ENCODE measurements at places on chromosomes 3 and 15.

DNA sequence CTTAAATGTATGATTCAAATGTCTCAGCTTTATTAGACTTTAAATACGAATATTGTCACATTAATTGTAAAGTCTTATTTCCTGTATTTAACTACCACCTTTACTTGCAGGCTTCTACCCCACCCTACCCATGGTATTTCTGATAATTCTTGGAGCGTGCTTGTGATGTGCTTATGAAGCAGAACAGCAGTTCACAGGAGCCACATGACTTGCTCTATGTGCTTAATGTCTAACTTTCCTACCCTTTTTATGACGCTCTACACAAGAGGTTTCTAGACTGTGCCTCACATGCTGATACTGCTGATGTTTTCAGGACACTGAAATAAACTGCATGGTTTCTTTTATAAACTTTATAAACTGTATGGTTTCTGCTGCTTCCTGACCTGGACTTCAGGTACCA, 553.5 kb upstream of the CCDC54 start:
- DNase-seq = no peak

DNA sequence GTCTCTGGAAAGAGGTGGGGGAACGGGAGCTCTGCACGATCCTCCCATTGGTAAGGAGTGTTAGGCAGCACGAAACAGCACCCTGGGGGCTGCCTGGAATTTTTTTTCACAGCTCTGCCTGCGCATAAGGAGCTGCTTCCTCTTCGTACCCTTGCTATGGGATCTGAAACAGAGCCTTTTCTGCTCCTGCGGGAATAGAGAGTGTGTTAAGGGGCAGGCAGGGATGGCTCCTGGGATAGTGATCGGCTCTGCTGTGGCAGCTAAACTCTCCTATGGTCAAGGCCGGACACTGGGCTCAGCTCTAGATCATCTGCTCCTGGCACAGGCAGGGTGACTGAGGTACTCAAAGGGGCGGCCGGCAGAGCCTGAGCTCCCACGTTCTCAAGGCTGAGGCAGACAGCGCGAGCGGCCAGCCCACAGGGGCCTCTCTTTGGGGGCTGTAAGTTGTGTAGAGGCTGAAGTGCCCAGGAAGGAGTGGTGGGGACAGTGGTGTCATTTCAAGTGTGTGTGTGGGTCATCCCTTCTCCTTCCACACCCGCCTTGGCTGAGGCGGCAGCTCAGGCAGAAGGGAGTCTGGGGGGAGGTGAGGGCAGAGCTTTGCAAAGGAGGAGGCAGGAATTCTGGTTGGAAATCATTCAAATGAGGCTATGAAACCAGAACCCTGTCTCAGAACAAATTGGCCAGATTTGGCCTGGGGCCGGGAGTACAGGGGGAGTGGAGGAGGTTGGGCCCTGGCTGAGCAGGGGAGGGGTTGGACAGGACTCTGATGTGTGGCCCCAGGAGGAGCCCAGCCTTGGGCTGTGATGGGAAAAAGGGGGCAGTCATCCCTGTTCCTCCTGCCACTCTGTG, 31.0 kb downstream of the EPHB3 start:
- DNase-seq = no peak

DNA sequence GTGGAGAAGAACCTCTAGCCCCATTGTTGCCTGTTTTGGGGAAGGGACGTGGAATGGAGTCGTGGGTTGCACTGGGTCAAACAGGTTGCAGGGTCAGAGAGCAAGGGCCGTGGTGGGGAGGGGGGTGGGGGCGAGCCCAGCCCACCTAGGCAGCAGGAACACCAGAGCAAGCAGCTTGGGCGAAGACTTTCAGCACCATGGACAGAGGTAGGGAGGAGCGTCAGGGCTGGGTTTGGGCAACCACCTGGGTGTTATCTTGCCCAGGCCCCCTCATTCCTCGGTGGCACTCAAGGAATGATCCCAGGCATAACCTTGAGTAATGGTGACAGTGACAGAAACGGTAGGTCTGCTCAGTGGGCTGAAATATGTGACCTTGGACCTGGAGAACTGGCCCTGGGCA, 45.9 kb upstream of the TMEM115 start:
- DNase-seq = no peak

- DNase-seq = no peak
These were observed 49.1 kb upstream of the IQSEC1 start for GRCh38 chr3:13122081-13123012.

DNA sequence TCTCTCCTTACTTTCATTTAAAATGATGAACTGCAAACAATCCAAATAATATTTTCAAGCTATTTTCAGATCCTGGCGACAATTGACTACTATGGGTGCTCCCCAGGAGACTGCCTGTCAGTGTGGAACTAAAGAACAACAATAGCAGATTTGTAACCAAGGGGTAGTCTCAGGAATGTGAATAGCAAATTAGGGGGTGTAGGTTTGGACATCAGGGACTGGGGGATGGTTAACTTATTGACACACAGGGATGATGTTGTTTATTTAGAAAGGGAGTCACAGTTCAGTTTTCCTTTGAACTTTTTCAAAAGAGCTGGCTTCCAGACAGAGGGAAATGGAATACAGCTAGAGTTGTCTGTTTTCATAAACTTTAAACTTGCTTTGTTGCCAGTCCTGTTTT, 229.8 kb downstream of the LRTM1 start:
- DNase-seq = no peak
